NCI-H446 treated with DMSO at 0.1 percent for 48 hours (cell line): ENCODE measurements at places on chromosomes 1 and 21.

DNA sequence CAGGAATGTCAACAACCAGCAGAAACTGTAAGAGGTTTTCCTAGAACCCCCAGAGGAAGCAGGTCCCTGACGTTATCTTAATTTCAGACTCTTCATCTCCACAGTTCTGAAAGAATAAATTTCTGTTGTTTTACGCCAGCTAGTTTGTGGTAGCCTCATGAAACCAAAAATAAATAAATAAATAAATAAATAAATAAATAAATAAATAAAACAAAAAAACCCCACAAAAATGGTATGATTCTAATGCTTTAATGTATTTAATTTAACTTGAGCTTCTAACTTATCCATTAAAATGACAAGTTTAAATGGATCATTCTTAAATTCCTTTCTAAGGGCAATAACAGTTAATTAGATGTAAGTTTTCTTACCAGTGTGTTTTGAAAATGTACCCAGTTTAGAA, 293.8 kb upstream of the ADAMTS5 start:
- DNase-seq, result no peak

- no peak for DNase-seq
Observed at GRCh38 chr1:50516056-50516455, 92.8 kb upstream of the DMRTA2 start.

- DNase-seq, result no peak
Observed at GRCh38 chr1:114668784-114669561, 876 bp downstream of the DENND2C start.

- DNase-seq, result no peak
Observed at GRCh38 chr1:204791453-204792353, 79.0 kb upstream of the NFASC start.

DNA sequence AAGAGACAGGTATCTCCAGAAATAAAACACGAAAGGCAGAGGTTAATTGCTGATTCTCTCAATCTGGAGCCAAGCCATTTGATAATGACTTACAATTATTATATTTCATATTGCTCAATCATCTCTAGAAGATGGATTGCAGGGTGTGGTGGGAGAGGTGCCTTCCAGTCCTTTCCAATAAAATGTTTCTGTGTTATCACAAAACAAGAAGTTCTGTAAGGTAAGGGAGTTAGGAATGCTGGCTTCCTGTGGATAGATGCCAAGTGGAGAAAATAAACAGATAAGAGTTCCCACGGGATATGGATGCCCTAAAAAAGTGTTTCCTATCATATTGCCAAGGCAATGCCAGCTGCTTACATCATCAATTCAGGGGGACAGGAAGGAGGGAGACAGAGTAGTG, 7.2 kb upstream of the CCN1 start:
- DNase-seq, result no peak

GRCh38 chr1:6695868-6696267, 5.7 kb downstream of the DNAJC11 start:
- no peak for DNase-seq

- no peak for DNase-seq
Observed at GRCh38 chr1:47962750-47963492, 34.3 kb downstream of the TRABD2B start.

- no peak for DNase-seq
Observed at GRCh38 chr21:35713914-35714313, 346.4 kb downstream of the SETD4 start.

DNA sequence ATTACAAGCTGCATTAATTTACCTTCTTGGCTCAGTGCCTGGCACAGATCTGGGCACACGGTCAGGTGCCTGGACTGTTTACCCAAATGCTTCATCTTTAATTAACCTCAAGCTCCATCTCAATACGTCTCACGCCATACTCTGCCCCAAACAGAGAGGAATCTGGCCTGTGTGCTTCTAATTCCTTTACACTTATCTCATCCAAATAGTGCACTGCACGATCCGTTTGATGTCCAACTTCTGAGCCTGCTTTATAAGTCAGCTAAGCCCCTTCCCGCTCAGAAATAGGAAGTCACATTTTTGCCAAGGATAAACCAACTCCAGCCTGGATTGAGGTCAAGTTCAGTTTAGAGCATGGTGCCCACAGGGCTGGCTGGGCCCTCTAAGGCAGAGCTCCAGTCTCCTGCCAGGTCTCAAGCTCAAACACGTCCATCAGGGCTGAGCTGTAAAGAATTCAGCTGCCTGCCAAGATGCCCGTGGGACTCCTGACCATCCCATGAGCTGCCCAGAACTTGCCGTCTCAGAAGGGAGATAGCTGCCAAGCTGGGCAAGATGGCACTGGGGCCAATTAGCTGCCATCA, 233.5 kb downstream of the TRABD2B start:
- DNase-seq, result no peak

DNA sequence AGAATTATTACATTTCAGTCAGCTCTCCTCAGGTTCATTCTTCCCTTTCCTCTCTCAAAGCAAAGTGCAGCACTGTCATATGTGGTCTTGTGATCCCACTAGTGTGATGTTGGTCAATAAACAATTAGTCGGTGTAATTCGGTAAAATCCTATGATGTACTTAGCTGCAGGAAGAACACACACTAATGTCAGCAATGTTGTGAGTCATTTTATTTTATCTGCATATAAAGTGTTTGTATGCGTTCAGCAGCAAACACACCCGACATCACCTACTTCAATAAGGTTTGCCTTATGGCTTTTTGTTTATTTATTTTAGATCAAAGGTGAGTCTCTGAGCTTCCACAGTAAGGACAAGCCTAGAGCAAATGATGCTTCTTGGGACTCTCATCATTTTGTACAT, 47.8 kb downstream of the PTPN14 start:
- DNase-seq, result no peak

DNA sequence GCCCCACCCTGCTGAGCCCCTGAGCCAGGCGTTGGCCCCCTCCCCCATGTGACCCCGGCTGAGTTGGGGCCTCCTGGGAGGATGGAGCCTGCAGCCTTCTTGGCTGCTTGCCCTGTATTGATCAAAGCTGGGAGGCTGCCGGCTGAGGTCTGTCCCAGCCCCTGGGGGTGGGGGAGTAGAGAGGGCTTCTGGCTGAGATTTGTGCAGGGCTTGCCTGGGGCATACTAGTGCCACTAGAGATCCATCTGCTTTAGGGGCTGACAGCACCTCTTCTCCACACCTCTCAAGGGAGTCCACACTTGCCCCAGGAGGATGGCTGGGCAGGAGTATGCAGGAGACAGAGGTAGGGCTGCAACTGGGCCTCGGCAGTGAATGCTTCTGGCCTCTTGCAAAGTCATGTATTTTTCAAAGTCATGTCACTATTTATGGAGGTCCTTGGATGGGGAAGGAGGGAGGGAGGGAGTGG, 53.6 kb upstream of the SSBP3 start:
- DNase-seq, result no peak

GRCh38 chr1:56433056-56433577, 146.2 kb downstream of the PLPP3 start:
- no peak for DNase-seq

DNA sequence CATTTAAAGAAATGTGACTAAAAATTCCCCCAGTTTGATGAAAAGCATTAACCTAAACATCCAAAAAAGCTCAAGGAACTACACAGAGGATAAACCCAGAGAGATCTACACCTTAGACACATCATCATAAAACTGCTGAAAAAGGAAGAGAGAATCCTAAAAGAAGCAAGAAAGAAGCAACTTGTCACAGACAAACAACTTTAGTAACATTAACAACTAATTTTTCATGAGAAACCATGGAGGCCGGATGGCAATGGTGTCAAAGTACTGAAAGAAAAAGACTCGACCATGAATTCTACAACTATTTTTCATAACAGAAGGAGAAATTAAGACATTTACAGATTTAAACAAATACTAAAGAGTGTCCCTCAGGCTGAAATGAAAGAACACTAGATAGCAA, 17.7 kb downstream of the ZNF644 start:
- DNase-seq, result no peak

DNA sequence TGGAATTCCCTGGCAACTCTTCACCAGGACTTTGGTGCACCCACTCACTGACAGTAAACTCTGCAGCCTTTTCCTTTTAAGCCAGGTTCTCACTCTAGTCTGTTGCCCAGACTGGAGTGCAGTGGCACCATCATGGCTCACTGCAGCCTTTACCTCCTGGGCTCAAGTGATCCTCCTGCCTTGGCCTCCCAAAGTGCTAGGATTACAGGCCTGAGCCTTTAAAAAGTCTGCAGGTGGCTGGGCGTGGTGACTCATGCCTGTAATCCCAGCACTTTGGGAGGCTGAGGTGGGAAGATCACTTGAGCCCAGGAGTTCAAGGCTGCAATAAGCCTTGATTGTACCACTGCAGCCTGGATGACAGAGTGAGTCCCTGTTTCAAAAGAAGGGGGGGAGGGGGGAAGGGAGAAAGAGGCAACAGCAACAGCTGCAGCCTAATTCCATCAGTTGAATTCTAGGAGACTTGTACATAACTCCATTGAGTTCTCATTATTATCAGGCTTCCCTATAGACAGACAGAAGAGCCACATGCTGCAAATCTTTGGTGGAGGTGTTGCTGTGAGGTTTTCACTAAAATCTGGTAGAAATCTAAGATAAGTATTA, 8.1 kb upstream of the HNRNPR start:
- DNase-seq, result no peak

DNA sequence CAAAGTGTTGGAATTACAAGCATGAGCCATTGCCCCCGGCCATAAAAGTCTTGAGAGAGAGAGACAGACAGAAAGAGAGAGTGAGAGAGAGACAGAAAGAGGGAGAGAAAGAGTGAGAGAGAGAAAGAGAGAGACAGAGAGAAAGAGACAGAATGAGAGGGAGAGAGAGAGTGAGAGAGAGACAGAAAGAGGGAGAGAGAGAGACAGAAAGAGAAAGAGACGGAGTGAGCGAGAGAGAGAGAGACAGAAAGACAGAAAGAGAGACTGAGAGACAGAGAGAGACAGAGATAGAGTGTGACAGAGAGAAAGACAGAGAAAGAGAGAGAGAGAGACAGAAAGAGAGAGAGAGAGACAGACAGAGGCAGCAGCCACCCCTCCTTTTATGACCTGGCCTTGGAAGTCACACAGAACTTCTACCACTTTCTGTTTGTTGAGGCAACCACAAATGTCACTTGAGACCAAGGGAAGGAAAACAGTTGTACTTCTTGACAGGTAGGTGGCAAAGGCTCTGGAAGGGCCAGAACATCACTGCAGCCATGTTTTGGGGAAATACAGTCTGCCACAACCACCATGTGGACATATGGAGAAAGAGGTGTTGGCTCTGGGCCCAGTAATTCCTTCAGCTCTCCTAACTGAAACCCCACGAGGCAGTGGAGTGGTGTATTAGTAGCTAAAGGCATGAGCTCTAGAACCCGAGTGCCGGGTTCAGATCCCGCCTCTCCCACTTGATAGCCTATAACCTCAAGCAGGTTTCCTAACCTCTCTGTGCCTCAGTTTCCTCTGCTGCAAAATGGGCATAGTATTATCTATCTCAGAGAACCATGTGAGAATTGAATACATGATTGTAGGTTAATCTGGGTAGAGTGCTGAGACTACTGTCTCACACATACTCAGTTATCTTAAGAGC, 50.6 kb downstream of the TNFRSF8 start:
- peak; percentile 26 for DNase-seq

DNA sequence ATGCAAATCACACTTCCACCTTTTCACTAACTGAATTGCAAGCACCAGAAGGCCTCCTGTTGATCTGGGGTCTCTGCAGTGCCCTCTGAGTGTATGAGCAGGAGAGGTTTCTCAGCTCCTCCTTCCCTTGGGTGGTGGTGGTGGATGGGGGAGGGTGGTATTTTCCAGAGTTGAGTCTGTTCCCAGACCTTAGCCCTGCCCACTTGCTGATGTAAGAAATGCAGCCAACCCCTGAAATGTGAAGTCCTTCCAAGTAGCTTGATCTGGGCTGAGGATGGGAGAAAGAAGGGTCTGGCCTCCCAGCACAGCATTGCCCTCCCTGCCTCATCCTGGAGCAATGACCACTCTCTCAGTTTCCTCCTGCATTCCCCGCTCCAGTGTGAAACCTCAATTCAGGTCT, 6.3 kb upstream of the FOXD2 start:
- DNase-seq, result no peak

- DNase-seq, result no peak
Observed at GRCh38 chr1:1779320-1779675, 1.0 kb upstream of the NADK start.

GRCh38 chr1:222697203-222697602, 15.1 kb downstream of the AIDA start:
- DNase-seq, result no peak

DNA sequence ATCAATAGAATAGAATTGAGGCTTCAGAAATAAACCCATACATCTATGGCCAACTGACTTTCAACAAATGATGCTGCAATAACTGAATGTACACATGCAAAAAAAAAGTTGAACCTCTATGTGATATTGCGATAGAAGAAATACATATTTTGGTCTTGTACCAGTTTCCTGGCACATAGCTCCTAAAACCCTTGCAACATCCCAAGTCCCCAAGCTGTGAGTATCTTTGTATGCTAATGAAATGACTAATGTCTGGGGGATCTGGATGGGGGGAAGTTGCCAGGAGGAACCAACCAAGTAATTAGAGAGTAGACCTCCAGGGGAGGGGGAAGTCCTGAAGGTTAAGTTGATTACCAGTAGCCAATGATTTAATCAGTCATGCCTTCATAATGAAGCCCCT, 24.4 kb downstream of the BLZF1 start:
- DNase-seq, result no peak

- DNase-seq, result no peak
Observed at GRCh38 chr1:184973272-184974055, 844 bp downstream of the NIBAN1 start.

DNA sequence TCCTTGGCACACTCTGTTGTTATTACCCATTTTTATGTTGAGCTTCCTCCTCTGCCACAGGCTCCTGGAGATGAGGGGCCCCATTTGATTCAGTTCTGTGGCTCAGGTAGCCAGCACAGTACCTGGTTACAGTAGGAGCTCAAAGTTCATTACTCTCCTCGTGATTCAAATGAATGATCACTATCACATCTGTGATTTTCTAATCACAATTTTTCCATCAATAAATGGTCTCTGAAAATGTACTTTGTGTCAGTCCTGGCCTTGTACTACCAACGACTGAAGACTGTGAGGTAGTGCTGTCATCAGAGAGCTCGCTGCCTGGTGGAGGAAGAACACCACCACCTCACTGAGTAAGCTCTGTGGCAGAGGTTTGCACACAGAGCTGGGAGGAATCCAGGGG, 106.8 kb upstream of the JUN start:
- no peak for DNase-seq

- no peak for DNase-seq
Observed at GRCh38 chr21:29711236-29711635, 228.6 kb downstream of the GRIK1 start.

GRCh38 chr1:219666242-219666641, 53.3 kb upstream of the ZC3H11B start:
- no peak for DNase-seq
